K562 (cell line): ENCODE measurements at places on chromosomes 13 and 19. TPM values are rescaled to one million over a fixed set of nuclear protein-coding genes. Genes with fewer than 3 reads are reported as not detected.

- no peak for DNase-seq
These were observed 157.7 kb downstream of the ZNF536 start for GRCh38 chr19:30529876-30530275.

DNA sequence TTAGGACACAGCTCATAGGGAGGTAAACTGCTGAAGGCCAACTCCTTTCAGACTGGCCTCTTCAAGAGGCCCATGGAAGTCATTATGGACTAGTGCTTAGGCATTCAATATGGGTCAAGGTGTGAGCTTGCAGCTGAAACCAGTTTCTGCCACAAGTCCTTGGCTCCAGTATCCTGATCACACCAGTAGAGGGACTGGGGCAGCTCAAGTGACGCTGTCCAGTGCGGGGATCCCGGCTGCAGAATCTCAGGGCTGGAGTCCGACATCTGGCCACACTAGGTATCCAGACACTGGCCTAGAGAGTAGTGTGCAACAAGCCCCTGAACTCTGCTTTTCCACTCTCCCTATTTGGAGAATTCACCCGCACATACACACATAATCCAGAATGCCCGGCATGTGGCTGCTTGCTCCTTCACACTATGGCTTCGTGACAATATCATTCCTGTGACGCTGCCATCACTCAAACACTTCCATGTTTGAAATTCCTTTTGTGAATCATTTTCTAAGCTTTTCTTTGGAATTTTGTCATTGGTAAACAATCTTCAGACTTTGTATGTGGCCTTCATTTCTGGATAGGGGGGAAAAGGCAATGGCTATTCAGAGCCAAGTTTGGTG, 425.1 kb downstream of the EFNB2 start:
- no peak for DNase-seq

- no peak for DNase-seq
These were observed 197.2 kb downstream of the RAP2A start for GRCh38 chr13:97631158-97631557.

GRCh38 chr19:3527238-3527910, 11.6 kb upstream of the TEKTIP1 start:
- DNase-seq, result no peak

DNA sequence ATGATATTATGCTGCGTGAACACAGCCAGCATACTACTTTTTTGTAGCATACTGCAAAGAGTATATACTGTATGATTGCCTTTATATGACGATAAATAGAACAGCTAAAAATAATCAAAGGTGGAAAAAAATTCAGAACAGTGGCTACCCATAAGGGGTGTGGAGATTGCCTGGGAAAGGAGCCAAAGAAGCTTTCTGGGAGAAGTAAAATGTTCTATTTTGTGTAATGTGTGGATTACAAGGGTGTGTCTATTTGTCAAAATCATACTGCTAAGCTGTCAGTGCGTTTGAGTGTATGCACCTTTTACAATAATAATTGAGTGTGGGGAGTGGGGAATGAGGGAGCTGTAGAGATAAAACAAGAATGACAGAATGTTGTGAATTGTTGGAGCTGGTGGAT, 45.2 kb upstream of the MTIF3 start:
- no peak for DNase-seq

- no peak for DNase-seq
These were observed 11.2 kb downstream of the KMT2B start for GRCh38 chr19:35729021-35729420.

The NLRP4 gene
- not detected in 2 replicates for total RNA-seq

The ZNF112 gene
- 0.40 and 0.58 TPM in 2 replicates for total RNA-seq

- DNase-seq, result no peak
These were observed 15.1 kb downstream of the PLK5 start for GRCh38 chr19:1538978-1539377.

The PABPC3 gene
- total RNA-seq, result 0.18 and 0.29 TPM in 2 replicates

DNA sequence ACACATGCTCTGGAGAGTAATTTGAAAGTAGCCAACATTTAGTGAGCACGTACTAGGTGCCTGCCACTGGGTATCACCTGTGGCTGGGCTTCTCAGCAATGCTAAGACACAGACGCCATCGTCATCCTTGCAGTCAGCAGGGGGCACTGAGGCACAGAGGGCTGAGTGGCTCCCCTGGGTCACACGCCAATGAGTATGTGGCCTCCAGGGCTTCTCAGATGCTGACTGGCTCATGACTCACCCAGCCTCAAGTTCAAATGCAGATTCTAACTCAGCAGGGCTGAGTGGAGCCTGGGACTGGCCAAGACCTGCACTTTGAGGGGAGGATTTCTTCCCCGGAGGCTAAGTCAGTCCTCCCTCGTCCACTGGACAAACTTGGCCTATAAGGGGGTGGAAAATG, 115.1 kb upstream of the CACNA1A start:
- DNase-seq, result peak; percentile 54

DNA sequence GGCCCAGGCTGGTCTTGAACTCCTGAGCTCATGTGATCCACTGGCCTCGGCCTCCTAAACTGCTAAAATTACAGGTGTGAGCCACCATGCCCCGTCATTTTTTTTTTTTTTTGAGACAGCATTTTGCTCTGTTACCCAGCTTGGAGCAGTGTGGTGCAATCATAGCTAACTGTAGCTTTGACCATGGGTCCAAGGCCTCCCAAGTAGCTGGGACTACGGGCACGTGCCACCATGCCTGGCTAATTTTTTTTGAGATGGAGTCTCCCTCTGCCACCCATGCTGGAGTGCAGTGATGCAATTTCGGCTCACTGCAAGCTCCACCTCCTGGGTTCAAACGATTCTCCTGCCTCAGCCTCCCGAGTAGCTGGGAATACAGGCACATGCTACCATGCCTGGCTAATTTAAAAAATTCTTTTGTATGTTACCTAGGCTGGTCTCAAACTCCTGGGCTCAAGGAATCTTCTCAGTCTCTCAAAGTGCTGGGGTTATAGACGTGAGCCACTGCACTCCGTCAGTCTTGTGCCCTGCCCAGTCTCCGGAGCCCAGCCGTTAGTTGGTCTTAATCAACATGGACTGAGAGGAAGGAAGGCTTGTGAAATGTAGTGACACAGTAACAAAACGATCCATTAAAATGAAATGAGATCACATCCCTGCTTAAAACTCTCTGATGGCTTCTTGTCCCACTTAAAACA, 1.4 kb upstream of the LRG1 start:
- no peak for DNase-seq

- no peak for DNase-seq
These were observed 101.2 kb downstream of the WASF3 start for GRCh38 chr13:26658448-26659385.

- DNase-seq, result no peak
These were observed 461.8 kb downstream of the SUCLA2 start for GRCh38 chr13:47539317-47539716.

- DNase-seq, result peak; percentile 94
These were observed 7.8 kb downstream of the ANKLE1 start for GRCh38 chr19:17289489-17289888.

The OR7D2 gene
- total RNA-seq, result 0.40 and 0.49 TPM in 2 replicates

The FCHO1 gene
- 51.9 and 58.9 TPM in 2 replicates for total RNA-seq

DNA sequence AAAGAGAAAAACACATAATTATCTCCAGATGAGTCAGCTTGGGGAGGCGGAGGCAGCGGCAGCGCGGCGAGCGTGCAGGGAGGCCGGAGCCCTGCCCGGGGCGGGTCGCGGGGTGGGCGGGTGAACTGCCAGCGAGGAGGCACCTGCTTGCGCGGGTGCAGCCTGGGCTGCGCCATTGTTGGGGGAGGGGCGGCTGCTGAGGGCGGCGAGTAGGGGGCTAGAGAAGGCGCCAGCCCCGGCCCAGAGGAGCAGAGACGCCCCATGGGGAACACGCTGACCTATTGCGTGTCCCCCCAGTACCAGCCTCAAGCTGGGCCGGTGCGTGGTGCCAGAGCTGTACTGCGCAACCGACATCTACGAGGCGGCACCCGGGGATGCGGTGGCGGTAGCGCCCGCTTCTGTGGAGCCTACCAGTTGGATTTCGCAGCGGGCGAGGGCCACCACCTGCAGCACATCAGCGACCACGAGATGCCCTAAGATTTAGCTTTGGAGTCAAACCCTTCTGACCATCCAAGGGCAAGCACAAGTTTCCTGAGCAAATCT, 16.7 kb downstream of the ZNF100 start:
- no peak for DNase-seq
